HuH-7 (cell line): ENCODE measurements at places on chromosomes 11 and 22.
A peak's percentile ranks its signal among the peaks of the same experiment; 100 is the strongest.

GRCh38 chr11:45798793-45799441 lies 6.0 kb upstream of the SLC35C1 start:
- DNase-seq = peak; percentile 36

- DNase-seq = peak; percentile 87
Measured at GRCh38 chr11:518463-519202, 11.6 kb upstream of the RNH1 start.

DNA sequence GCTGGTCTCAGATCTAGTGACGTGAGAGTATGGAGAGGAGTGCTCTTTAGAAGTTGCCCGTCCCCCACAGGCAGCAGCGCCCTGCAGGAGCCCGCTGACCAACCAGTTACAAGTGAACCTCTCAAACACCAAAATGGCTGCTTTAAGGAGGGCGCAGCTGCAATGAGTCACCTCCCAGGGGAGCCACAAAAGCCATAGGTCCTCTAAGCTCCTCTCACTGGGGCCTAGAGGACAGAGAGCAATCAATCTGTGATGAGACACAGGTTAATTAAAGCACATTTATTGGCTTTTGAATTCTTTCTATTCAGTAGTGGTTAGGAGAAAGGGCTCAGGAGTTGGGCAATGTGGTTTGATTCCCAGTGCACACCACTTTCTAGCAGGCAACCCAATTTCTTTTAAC lies 15.5 kb upstream of the RAPSN start:
- DNase-seq = no peak

DNA sequence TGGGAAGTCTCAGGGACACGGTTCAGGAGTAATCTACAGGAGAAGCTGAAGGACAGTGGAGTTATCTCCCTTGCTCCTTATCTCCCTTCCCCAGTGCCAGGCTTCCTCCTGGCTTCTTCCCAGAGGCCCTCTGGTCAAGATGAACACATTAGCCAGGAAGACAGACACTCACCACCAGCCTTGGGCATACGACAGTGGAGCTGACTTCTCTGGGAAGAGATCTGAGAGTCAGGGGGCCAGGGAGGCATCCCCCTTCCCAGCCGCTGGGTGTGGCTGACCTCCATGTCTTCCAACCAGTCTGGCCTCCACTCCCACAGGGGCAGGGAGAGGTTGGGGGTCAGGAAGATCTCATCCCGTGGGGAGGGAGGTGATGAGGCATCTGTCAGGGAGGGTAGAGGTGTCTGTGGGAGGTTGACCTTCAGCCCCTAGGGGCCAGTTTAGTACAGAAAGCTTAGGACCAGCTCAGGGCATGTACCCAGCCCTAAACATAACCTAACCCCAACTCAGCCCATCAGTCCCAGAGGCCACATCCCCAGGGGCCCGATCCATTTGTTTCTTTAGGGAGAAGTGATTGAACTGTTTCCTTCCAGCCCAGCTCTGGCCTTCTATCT lies 12.7 kb downstream of the ROBO4 start:
- DNase-seq = no peak

- no peak for DNase-seq
Measured at GRCh38 chr11:75656044-75656727, 12.7 kb downstream of the MAP6 start.

DNA sequence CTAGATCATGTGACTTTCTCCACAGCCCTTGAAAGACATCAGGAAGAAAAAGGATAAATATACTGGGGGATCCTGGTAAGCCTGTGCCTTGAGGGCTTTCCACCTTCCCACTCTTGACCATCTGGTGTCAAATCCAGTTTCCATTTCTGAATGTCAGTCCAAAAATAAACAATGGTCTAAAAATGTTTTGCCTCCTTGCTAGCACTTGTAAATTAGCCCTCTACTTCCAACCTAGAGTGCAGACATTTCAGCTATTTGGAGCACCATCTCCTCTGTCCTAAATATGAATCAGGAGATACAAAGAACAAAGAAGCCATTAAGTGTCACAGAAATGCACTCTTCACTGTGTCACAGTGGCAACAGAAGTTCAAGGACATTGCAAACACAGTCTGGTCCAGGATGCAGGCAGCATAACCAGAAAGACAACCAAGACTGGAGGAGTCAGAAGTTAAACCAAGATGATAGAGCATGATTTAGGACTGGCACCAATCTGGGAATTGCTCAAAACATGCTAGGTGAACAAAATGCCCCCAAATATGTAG lies 88.1 kb downstream of the CCDC34 start:
- DNase-seq = no peak

DNA sequence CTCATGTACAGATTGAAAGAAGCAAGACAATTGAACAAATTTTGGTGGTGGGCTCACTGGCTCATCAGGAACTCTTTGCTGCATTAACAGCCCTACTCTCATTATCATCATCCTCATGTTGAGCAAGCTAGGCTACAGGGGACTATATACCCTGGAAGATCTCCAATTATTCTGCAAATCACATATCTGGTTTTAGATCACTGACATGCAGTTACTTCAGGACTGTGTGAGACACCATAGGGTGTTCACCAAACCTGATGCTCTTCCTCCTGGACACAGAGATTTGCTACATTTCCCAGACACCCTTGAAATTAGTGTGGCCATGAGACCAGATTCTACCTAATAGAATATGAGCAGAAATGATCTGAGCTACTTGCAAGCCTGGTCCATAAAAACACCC lies 23.0 kb upstream of the ME3 start:
- no peak for DNase-seq

DNA sequence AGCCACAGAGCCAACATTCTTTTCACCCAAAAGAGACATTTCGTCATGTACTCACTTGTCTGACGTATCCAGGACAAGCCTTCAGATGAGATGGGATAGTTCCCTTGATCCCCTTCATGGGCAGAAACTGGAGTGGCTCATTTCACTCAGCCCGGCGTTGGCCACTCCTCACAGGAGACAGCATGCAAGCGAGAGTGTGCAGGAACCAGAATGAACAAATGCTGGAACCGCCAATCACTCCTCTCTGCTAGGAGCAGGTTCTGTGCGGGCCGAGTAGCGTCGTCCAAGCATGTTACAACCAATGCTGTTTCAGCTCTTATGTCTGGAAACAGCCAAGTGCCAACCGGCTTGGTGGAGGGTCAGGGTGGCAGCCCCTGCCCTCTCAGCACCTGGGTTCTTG lies 56.7 kb upstream of the GNAZ start:
- no peak for DNase-seq

- DNase-seq = no peak
Measured at GRCh38 chr22:27906241-27906640, 12.8 kb downstream of the PITPNB start.

- no peak for DNase-seq
Measured at GRCh38 chr11:59676205-59676604, 7.4 kb upstream of the PATL1 start.

- no peak for DNase-seq
Measured at GRCh38 chr11:47943721-47944586, 36.4 kb upstream of the PTPRJ start.

GRCh38 chr22:22030493-22031182 lies 48.1 kb upstream of the TOP3B start:
- peak; percentile 44 for DNase-seq

DNA sequence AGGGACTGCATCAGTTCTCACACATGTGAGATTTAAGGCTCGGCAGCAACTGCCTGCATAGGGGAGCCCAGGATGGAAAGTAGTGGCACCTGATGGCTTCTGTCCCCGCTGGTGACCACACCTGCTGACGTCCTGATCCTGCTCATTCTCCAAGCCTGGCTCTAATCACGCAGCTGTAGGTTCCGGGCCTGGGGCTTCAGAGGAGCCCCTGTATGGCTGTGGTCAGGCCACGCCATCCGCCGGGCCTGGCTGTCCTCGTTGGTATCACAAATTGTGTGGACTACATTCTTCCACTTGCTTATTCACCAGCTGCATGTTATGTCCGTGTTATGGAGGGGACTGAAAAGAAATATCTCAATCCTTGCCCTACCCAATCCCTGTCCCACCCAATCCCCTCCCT lies 580.0 kb downstream of the TBC1D22A start:
- DNase-seq = no peak

GRCh38 chr22:46741974-46742519 lies 4.0 kb upstream of the CERK start:
- no peak for DNase-seq

DNA sequence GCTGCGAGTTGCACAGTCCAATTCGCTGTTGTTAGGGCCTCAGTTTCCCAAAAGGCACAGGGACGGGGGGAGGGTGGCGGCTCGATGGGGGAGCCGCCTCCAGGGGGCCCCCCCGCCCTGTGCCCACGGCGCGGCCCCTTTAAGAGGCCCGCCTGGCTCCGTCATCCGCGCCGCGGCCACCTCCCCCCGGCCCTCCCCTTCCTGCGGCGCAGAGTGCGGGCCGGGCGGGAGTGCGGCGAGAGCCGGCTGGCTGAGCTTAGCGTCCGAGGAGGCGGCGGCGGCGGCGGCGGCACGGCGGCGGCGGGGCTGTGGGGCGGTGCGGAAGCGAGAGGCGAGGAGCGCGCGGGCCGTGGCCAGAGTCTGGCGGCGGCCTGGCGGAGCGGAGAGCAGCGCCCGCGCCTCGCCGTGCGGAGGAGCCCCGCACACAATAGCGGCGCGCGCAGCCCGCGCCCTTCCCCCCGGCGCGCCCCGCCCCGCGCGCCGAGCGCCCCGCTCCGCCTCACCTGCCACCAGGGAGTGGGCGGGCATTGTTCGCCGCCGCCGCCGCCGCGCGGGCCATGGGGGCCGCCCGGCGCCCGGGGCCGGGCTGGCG lies at the start of gene BCR:
Gene BCR, plus strand, starts transcription at position 209 of the 592 bp plus-strand sequence. CDS start 452 bp downstream, outside the sequence.
- DNase-seq = peak; percentile 92

- DNase-seq = peak; percentile 62
Measured at GRCh38 chr11:56885177-56885576, 103.5 kb upstream of the OR5AK2 start.
